ENCODE measurements at places on chromosomes 3 and 15.
A peak's percentile ranks its signal among the peaks of the same experiment; 100 is the strongest.

- H3K36me3 ChIP-seq = no peaks in the 10 kb centered on the region
- peaks cover 8% of the 10 kb centered on the region for H3K4me1 ChIP-seq
- no peaks in the 10 kb centered on the region for H3K27me3 ChIP-seq
- no peak for DNase-seq
- H3K4me3 ChIP-seq = no peak overlapping the region
- H3K27ac ChIP-seq = no peak overlapping the region
Measured at GRCh38 chr15:85019815-85020590, 38.3 kb downstream of the PDE8A start.

GRCh38 chr3:71689291-71689690, 35.9 kb downstream of the EIF4E3 start:
- H3K4me3 ChIP-seq = no peak overlapping the region
- peaks cover 47% of the 10 kb centered on the region for H3K36me3 ChIP-seq
- no peak for DNase-seq

DNA sequence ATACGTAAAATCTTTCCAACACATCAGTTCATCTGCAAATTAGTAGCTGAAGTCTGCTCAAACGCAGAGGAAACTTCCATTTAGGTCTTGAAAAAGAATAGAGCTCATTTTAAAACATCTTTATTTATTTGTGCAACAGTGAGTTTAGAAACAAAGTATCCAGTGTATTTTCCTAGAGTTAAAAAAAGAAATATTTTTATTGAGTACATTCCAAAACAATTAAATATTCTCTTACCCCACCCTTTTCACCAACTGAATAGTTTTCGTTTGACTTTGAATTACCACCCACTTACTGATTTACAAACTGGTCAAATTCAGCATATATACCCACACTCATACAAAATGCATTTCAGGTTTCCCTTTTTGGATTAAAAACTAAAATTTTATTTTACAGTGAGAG, 104.7 kb downstream of the ZBTB20 start:
- no peaks in the 10 kb centered on the region for H3K36me3 ChIP-seq
- H3K27me3 ChIP-seq = no peaks in the 10 kb centered on the region
- no peak for DNase-seq

DNA sequence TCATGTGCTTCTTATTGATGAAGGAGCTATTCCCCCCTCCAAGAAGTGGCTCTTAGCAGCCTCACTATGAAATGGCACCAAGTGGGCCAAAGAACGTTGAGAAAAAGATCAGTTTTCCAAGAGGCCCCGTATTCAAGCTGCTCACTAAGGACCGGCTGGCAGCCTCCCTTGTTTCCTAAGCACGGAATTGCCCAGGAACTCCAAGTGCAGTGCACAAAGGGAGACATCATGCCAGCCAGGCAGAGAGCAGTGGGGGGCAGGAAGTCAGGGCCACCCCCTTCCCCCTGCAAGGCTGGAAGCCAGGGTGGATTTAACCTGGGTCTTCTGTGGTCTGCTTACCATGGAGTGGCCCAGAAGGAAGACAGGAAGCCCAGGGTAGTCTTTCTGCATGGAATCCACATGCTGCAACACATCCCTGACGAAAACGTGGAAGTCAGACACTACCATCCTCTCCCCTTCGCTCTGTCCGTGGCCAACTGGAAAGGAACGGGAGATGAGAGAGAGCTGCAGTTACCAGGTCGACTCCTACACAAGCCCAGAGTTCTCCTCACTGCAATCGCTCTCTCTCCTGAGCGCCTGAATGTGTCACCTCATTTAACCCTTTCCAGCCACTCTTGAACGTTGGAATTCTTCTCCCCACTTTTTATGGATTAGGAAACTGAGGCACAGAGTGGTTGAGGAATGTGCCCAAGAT, 49.5 kb downstream of the ABTB1 start:
- H3K36me3 ChIP-seq = no peaks in the 10 kb centered on the region
- peaks cover 9% of the 10 kb centered on the region for H3K27me3 ChIP-seq
- no peak for DNase-seq
- no peaks in the 10 kb centered on the region for H3K4me1 ChIP-seq
- H3K27ac ChIP-seq = no peak overlapping the region
- no peak overlapping the region for H3K4me3 ChIP-seq

- peaks cover 27% of the 10 kb centered on the region for H3K36me3 ChIP-seq
- H3K27ac ChIP-seq = no peak overlapping the region
- no peak overlapping the region for H3K4me3 ChIP-seq
- H3K27me3 ChIP-seq = no peaks in the 10 kb centered on the region
Measured at GRCh38 chr3:48273594-48274211, 32.8 kb downstream of the ZNF589 start.

DNA sequence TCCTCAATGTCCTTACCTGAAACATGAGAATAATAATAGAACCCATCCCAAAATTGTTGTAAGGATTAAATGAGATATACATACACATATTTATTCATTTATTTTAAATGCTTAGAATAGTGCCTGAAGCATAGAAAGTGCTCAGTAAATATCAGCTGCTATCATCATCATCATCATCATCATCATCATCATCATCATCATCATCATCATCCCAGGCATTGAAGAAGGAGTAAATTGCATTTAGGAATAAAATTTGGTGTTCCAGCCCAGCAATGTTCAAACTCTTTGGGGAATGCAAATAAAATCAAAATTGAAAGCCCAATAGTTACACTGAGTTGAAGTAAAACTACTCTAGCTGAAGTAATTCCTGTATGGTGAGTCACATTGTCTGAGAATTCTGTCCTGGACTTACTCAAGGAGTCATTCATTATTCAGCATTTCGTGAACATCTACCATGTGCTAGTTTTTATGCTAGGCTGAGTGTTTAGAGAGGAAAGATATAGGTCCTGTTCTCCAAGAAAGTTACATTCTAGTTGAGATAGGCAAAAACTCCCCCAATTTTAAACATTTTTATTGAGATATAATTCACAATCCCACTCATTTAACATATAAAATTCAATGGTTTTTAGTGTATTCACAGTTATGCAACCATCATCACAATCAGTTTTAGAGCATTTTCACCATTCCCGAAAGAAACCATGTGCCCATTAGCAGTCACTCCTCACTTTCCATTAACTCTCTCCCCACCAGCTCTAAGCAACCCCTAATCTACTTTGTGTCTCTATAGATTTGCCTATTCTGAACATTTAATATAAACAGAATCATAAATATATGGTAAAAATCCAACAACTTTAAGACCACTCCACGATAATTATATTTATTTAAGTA, 107.2 kb downstream of the FRMD5 start:
- H3K4me1 ChIP-seq = no peaks in the 10 kb centered on the region
- H3K27me3 ChIP-seq = peaks cover 26% of the 10 kb centered on the region
- H3K27ac ChIP-seq = no peak overlapping the region
- H3K36me3 ChIP-seq = no peaks in the 10 kb centered on the region

DNA sequence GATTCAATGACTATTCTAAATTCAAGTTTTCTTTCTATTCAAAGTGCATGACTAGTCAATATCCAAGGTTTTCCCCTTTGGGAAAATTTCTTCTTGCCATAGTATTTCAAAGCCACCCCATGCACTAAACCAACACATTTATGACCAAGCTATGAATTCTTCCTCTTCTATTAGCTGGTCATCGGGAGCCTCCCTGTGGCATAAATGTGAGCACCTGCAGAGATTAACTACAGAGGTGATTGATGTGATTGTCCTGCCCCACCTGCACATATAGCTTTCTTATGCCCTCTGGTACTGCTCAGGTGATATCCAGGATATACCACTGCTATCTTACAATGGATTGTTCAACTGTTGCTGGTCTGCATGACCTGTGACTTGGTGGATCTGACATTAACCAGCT, 694.9 kb downstream of the ZBBX start:
- H3K27ac ChIP-seq = no peak overlapping the region
- DNase-seq = no peak
- H3K27me3 ChIP-seq = no peaks in the 10 kb centered on the region

DNA sequence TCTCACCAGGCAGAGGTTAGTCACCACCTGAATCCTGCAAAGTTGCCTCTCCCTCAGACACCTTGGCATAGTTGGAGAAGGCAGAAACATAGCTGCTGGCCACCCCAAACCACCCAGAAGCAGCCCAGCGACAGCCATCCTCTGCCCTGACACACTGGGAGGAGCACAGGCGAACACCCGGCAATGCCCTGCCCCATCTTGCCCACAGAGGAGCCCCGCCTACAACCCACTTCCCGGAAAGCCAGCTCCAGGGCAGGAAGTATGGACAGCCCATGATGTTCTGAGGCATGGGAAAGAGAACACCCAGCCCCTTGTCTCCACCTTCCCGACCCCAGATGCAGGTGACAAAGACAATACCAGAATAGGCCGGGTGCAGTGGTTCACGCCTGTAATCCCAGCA, 12.6 kb upstream of the SHISA5 start:
- peak overlapping the region; percentile 50 for H3K4me3 ChIP-seq
- H3K27me3 ChIP-seq = peaks cover 4% of the 10 kb centered on the region
- DNase-seq = peak; percentile 46
- H3K4me1 ChIP-seq = peaks cover 73% of the 10 kb centered on the region
- peak overlapping the region; percentile 77 for H3K27ac ChIP-seq

DNA sequence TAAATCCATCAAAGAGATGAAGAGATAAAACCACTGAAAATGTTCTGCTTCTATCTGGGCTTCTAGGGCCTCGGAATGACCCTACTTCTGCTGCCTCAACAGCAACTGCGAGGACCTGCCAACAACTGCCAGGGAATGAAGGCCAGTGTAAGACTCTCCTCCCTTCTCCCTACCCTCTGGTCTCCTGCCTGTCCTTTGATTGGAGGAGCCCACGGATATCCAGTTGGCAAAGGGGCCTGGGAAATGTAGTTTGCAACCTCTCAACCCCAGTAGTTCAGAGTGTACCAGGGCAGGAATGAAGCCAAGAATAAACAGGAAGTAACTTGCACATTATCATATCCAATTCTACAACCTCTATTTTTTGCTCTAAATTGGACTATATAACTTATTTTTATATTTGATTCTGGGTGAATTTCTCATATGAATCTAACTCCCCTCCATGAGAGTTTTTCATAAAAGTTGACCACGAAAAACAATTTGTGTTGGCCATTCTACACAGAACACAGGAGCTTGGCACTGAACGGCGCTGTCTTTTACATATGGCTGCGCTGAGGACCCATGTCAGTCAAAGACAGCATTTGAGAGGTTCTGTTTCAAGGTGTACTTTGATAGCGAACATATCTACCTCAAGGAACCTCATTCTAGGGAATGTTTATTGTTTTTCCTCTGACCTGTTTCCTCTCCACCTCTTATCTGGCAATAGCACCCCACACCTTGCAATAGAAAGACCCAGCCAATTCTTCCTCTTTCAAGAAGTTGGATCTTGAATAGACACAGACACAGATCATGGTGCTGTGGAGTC, 91.1 kb upstream of the RNF7 start:
- no peak overlapping the region for H3K4me3 ChIP-seq
- no peak overlapping the region for H3K27ac ChIP-seq
- H3K27me3 ChIP-seq = peaks cover 6% of the 10 kb centered on the region
- peaks cover 3% of the 10 kb centered on the region for H3K4me1 ChIP-seq
- no peak for DNase-seq

DNA sequence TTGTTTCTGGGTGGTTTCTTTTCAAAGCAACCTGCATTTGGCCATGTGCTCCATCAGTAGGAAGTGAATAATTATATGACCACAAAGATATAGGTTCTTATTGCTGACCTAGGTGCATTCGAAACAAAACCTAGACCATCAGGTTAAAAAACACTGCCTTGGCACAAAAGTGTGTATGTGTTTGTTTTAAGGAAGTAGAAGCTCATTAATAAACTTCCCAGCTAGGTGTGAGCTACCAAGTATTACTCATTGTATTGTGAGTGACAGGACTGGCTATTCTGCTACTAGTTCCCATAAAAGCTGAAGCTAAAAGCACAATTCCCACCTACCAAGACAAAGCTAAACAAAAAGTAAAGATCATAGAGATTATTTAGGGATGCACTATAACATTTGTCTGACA, 168.2 kb downstream of the TP63 start:
- no peak overlapping the region for H3K4me3 ChIP-seq
- no peaks in the 10 kb centered on the region for H3K4me1 ChIP-seq
- no peak for DNase-seq
- no peaks in the 10 kb centered on the region for H3K36me3 ChIP-seq
- H3K27ac ChIP-seq = no peak overlapping the region
